Foreskin keratinocyte (primary cell): ENCODE measurements at places on chromosomes 5 and 9.

- no peak for DNase-seq
Measured at GRCh38 chr9:135680056-135680455, 16.9 kb downstream of the LCN9 start.

GRCh38 chr9:110588296-110588695 is 8.8 kb upstream of the SVEP1 start:
- no peak for DNase-seq

- DNase-seq: no peak
Measured at GRCh38 chr9:2178034-2178734, 163.0 kb downstream of the SMARCA2 start.

- no peak for DNase-seq
Measured at GRCh38 chr9:133950629-133951111, 41.5 kb downstream of the VAV2 start.

GRCh38 chr5:163548649-163549048 is 43.2 kb downstream of the MAT2B start:
- DNase-seq: no peak

GRCh38 chr9:109246533-109246932 is 74.3 kb downstream of the EPB41L4B start:
- DNase-seq: no peak

DNA sequence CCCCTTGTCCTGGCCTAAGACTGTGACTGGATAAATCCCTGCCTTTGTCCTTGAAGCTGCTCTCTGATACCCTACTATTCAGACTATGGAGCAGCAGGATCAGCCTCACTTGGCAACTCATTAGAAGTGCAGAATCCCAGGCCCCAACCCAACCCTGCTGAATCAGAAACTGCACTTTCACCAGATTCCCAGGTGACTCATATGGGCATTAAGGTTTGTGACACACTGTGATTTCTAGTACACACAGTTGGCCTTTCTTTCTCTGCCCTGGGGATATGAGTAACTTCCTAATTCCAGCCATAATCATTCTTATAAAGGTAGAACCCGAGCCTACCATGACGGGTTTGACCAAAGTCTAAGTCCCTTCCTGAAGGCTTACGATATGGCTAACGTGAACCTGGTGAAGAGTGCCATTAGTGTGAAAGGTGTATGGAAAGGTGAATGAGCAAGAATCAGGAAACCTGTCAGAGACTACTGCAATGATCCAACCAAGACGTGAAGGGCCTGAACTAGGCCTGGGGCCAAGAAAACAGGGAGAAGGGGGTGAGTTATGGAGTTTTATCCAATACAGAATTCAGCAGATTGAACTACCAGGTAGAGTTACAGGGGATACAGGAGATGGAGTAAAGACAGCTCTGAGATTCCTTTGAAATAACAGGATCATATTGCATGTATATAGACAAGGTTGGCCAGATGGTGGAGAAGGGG is 533.0 kb downstream of the BNC2 start:
- peak; percentile 96 for DNase-seq

- DNase-seq: no peak
Measured at GRCh38 chr9:98866435-98867102, 59.1 kb downstream of the GALNT12 start.

DNA sequence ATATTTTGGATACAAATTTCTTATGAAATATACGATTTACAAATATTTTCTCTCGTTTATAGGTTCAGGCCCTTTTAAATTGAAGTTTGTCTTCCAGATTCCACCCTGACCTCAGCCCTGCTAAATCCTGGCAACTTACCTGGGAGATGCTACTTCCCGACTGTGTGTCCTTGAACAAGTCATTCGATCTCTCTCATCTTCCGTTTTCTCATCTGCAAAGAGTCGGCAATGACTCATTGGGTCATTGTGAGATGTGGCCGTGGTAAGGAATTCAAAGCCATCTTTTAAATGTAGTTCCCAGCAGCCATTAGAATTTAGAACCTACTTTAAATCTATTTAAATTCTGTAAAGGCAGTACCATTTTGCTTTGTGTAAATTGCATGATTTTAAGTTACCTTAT is 72.5 kb downstream of the LHX2 start:
- DNase-seq: no peak

DNA sequence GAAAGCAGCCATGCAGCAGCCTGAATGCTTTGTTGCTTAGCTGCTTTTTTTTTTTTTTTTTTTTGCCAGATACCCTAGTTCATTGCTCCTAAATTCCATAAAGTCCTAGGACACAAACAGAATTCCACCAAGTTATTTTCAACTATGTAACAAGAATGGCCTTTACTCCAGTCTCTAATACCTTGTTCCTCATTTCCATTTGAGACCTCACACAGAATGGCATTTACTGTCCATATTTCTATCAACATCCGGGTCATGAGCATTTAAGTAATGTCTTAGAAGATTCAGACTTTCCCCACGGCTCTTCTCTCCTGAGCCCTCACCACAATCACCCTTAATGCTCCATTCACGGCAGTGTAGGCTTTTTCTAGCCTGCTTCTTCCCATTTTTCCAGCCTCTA is 31.7 kb upstream of the FBXW11 start:
- DNase-seq: no peak

GRCh38 chr5:127011961-127012644 is 18.3 kb downstream of the MARCHF3 start:
- no peak for DNase-seq

DNA sequence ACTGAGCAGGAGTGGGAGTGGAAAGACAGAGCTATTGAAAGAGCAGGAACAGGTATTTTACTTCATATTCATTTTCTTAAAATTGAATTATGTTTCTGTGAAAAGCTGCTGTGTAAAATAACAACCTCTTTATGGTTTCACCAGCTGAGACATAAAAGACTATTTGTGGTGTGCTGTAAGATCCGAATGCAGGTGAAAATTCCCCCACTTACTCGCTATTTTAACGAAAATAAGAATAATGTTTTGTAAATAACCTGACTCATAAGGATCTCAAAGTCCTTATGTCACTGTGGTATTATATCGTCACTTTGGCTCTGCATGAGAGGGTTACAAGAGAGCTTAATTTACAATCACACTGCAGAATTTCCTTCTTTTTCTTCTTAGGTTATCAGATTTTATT is 65.3 kb upstream of the NFIB start:
- DNase-seq: no peak

DNA sequence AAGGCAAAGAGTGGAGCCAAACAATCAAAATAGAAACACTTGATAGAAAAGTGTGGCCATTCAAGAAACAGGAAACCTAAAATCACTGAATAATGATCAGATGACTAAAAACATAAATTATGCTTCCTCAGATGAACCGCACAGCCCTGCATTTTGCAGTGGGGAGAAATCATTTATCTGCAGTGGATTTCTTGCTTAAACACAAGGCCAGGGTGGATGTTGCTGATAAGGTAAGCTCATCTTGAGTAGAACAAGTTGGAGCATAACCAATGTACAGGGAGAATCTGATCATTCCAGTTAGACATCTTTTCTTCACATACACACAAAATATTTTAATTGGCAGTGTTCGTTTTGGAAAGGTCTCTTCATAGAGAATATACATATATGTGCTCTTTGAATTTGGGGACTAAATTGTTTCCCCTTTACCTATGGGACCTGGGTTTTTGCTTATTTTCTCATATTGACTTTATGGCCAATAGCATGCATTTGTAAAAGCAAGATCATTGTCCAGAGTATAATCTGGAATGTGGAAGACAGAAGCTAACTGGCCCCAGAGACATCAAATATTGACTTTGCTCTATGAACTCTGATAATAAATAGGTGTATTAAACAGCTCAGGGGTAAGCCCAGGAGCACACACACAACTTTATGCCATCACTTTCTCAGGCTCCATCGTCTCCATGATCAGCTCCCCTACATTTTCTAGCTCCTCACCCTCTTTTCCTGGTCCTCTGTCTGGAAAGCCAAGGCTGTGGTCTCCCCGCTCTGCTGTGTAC is 9.1 kb downstream of the ANKDD1B start:
- DNase-seq: peak; percentile 49

DNA sequence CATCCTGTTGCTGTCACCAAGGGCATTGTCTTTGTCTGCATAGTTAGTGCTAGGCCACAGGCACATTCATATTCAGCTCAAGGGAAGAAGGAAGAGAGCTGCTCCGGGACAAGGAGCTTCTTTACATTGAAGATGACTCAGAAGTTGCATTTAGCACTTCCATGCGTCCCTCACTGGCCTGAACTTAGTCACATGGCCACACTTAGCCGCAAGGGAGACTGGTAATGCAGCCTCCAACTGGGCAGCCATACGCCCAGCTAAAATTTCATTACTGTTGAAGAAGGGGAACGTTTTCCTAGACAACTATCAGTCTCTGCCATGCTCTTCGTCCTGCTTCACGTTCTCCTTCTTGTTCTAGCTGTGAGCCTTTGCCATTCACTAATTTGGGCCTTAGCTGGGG is 20.0 kb downstream of the ACTL7B start:
- peak; percentile 65 for DNase-seq

- DNase-seq: no peak
Measured at GRCh38 chr5:75482482-75482881, 28.9 kb downstream of the CERT1 start.

DNA sequence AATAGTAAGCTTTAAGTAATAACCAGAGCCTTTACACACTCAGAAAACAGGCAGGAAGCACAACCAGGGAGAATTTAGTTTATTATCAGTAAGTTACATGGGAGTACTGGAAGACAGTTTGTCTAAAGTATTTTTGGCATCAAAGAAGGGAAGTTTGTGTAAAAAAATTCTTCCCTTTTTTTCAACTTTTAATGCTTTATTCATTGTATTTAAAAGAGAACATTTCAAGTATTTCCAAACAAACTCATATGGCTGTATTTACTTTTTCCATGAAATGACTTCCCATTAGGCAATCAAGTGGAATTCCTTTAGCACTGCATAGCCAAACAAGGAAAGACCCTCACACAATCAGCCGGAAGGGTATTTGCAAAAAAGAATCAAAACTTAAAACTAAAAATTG is 26.7 kb downstream of the RNF145 start:
- no peak for DNase-seq

- no peak for DNase-seq
Measured at GRCh38 chr5:126640866-126641265, 40.1 kb downstream of the PHAX start.

DNA sequence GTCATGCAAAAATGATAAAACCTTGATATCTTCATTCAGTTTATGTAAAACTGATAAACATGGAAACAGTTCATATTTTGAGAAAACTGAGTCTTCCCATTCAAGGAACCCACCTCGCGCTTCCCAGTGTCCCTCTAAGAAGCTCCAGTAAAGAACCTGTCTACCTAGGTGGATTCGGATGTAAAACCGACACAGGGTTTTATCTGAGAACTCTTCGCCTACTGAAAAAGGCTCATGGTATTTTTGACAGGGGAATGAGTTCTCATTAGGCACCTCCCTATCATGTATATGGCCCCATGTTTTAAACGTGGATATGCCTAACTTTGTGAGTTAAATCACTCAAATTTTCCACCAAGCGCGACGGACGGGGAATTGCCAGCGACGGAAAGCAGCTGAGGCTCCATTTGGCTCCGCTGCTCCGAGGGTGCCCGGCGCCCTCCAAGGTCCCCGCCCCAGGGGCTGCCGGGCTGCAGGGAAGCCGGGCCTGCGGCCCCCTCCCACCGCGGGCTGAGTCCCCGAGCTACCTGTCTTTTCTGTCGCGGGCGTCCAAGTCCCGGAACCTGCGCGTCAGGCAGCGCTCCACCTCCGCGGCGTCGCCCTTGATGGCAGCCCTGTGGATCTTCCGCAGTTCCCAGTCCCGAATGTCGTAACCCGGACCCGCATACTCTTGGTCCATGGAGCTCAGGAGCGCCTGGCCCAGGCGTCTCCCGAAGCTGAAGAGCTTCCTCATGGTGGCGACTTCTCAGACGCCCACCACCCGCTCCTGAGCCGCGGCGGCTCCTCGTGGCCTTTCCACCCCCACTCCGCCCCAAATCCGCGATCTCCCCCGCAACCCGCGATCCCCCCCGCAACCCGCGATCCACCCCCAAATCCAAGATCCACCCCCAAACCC is 594 bp downstream of the ANKRD18A start:
- no peak for DNase-seq

- no peak for DNase-seq
Measured at GRCh38 chr9:69485466-69485865, 160.5 kb downstream of the ENTREP1 start.

DNA sequence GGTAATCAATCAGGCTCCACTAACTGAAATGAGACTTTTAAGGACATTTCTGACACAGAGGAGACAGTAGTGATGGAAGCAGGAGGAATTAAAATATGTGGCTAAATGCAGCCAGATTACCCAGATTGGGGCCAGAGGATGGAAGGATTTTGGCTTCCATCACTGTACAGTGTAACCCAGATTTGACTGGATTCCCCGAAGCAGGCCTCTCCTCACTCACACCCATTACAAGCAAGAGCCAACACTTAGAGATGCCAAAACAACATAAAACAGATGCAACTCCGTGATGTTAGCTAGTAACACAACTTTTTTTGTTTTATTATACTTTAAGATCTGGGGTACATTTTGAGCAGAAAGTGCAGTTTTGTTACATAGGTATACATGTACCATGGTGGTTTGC is 17.6 kb downstream of the TEK start:
- no peak for DNase-seq

- no peak for DNase-seq
Measured at GRCh38 chr5:57937025-57937424, 454.4 kb upstream of the ACTBL2 start.

- peak; percentile 54 for DNase-seq
Measured at GRCh38 chr5:102590467-102590866, 91.7 kb upstream of the SLCO6A1 start.

GRCh38 chr5:97172227-97172626 is 10.8 kb downstream of the RIOK2 start:
- DNase-seq: no peak

DNA sequence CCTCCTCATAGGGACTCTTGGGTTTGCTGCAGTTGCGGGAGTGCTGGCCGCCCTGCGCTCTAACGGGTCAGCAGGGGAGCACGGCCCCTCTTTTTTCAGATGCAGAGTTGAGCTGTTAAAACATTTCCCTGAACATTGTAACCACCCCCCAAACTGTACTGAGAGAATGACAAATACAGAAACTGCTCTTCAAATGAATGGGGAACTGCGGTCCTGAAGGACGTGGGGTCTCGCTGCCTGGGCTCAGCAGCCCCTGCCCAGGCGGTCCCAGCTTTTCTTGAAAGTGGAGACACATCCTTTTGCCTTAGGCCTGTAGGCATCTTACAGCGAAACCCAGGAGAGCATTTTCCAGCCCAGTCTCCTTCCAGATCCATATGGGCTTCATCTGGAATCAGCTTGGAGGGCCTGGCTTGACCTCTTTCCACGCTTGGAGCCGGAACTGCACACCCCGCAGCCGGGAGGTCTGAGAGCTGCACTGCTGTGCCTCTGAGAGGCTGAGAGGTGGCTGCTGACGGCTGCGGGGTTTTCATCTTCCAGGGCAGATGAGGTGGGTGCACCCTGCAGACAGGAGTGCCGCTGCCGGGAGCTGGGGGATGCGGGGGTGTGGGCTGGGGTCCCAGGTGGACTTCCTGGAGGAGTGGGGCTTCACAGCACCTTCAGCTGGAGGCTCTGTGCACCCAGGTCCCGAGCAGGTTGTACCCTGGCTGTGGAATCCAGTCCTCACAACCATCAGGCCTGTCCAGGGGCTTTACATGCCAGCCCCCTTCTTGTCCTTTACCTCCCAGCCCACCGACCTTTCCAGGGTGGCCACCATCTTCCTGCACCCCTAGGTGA is 1.2 kb upstream of the AGPAT2 start:
- no peak for DNase-seq

GRCh38 chr9:93378276-93378675 is 73.2 kb upstream of the FAM120A start:
- no peak for DNase-seq
